ENCODE measurements at places on chromosomes 3 and 15.

DNA sequence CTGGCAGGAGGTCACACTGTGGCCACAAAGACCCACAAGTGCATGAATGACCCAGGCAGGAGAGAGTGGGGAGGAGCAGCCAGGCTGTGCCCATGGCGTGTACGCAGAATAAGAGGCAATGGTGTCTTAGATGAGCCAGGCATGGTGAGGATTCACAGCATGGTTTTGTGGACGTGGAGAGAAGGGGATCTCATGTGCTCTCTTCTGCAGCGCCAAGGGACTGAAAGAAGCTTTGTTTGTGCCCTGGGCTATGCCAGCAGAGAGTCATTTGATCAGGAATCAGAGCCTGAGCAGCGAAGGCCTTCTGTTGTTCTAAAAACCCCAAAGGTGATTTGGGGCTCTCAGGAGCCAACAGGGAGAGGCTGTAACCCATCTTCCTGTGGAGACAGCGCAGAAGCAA is 18.7 kb upstream of the RPP14 start:
- DNase-seq, result no peak

DNA sequence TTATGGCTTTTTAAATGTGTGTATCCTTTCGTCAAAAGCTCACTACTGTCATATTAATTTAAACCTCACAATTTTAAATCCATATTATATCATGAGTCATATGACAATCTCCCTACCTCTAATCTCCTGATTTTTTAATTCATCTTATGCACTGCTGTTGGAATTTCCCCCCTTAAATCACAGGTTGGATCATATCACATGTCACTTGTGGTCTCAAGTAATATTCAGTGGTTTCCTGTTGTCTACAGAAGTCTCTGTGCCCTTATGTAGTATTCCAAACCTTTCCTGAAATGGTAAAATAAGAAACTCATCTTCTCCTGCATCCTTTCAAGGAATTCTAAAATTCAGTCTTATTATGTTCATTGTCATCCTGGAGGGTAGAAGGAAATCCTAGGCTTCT is 116.0 kb upstream of the CBLB start:
- DNase-seq, result no peak

DNA sequence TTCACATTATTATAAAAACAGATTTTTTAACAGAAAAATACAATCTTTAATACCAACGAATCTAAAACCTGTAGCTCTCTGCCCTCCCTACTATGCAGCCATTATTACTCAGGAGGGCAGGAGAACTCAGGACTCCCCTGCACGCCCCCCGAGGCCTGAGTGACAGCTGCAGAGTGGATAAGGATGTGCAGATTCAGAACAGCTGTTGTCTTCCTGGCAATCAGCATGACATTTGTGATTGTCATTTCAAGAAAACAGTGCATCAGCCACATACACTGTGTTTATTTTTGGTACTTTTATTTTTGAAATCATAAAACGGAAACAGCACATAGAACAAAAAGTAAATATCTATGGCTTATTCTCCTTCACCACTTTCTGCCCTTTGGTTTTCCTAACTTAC is 450.8 kb downstream of the OCA2 start:
- no peak for DNase-seq

GRCh38 chr3:79657076-79657475 is 110.7 kb downstream of the ROBO1 start:
- DNase-seq, result no peak

- DNase-seq, result no peak
Observed at GRCh38 chr3:170137986-170138385, 43.5 kb downstream of the PHC3 start.

DNA sequence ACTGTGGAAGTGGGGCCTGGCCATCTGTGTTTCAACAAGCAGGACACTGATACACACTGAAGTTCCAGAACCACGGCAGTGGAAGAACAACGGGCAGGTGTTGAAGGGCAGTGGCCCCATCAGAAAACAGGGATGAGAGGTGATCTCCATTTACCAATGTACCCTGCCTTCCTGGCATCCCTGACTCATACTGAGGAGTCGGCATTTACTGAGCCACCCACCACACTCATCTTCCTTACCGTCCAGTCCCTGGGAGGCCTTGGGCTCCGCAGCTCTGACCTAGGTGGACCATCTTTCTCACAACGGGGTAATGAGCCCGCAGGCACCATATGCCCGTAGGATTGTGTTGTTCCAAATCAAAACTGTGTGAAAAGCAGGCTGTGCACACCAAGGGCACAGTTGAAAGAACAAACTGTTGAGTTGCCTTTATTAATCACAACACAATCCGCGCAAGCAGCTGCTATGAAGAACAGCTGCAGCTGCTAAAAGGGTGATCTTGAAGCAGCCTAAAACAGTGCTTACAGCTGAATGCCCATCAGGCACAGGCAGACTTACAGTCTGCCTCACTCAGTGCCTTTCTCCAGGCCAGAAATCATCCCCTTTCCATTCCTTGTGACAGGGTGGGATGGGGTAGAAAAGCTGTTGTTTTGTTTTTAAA is 12.9 kb downstream of the MB21D2 start:
- DNase-seq, result no peak

DNA sequence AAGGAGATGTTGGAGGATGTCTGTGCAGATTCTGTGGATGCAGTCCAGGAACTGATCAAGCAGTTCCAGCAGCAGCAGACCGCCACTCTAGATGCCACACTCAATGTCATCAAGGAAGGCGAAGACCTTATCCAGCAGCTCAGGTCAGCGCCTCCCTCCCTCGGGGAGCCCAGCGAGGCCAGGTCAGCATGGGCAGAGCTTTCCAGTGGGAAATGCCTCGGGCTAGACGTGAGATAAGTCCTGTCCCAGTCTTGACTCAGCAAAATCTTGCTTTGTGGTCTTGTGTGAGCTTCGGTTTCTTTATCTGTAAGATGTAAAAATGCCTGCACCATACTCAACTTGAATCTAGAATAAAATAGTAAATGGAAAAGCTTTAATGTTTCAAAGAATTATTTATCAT is 335.1 kb upstream of the UMPS start:
- no peak for DNase-seq

GRCh38 chr3:108017587-108017986 is 73.2 kb downstream of the CD47 start:
- DNase-seq, result no peak

- no peak for DNase-seq
Observed at GRCh38 chr15:26126070-26126469, 262.9 kb upstream of the ATP10A start.

DNA sequence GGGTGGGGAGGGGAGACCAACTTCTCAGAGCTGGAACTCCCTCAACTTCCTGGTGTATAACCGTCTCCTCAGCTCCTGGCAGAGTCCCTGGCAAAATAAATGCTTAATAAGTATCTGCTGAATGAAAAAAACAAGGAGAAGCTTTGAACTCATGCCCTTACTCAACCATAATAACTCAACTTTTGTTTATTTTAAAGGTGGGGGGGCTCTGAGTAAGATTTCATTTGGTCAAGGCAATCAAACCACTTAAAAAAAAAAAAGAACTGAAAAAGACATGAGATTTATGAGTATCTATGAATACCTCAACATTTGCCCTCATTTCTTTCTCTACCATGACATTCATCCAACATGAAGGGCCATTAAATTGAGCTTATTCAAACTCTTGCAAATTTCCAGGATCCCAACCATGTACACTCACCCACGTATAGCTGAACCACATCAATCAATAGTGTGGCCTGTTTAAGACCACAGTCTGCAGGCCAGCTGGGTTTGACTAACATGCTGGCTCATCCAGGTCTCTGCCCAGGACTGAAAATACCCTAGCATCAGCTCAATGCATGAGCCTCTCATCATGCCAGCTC is 157.9 kb downstream of the FOXP1 start:
- DNase-seq, result no peak

- DNase-seq, result no peak
Observed at GRCh38 chr3:138289701-138290100, 40.0 kb downstream of the NME9 start.

DNA sequence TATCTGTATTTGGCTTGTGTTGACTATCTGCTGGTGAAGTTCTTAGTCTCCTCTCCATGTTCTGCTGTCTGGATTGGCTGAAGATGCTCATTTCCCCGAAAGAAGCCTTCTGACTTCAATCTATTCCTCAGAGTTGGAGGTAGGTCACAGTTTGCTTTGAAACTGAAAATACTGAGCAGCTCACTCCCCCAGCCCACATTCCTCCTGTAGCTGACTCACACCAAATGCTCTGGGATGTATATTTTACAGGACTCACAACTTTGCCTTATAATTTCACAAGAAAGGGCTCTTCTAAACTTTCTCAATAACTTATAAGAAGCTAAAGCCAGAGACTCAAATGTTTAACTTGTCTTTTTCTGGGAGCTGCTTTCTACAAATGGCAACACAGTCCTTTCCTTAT is 36.3 kb upstream of the SNX4 start:
- no peak for DNase-seq

All from T follicular helper cell (primary cell).